Heart right ventricle (tissue), 16 donors: ENCODE measurements at places on chromosomes 2 and 18. TPM values are rescaled to one million over a fixed set of nuclear protein-coding genes. Genes with fewer than 3 reads are reported as not detected.

ZBTB7C gene
- polyA plus RNA-seq: 0.80 TPM

LYG1 gene
- polyA plus RNA-seq: 1.3 TPM

KATNAL2 gene
- 6.1 TPM for polyA plus RNA-seq

MYL1 gene
- not detected for polyA plus RNA-seq

FLACC1 gene
- polyA plus RNA-seq: 0.88 TPM

POTEI gene
- not detected for polyA plus RNA-seq

HMSD gene
- 0.03 TPM for polyA plus RNA-seq

PNKD gene
- 138 TPM for polyA plus RNA-seq

COL3A1 gene
- 33.5 TPM for polyA plus RNA-seq

WNT6 gene
- polyA plus RNA-seq: 1.1 TPM

KLHL30 gene
- polyA plus RNA-seq: 3.0 TPM

HOXD1 gene
- polyA plus RNA-seq: 0.15 TPM

KCNG2 gene
- polyA plus RNA-seq: not detected

EML6 gene
- 0.22 TPM for polyA plus RNA-seq

GCKR gene
- 0.91 TPM for polyA plus RNA-seq

GRCh38 chr2:183029219-183029618 is 9.0 kb downstream of the NCKAP1 start:
- no peak overlapping the region for H3K4me3 ChIP-seq
- no peaks in the 10 kb centered on the region for H3K27me3 ChIP-seq
- peaks cover 94% of the 10 kb centered on the region for H3K4me1 ChIP-seq
- DNase-seq: no peak
- H3K36me3 ChIP-seq: no peaks in the 10 kb centered on the region

- DNase-seq: peak; percentile 60
- peaks cover 6% of the 10 kb centered on the region for H3K4me1 ChIP-seq
- no peak overlapping the region for H3K4me3 ChIP-seq
- H3K27me3 ChIP-seq: no peaks in the 10 kb centered on the region
Observed at GRCh38 chr2:53381271-53381670, 386.3 kb upstream of the CHAC2 start.

DNA sequence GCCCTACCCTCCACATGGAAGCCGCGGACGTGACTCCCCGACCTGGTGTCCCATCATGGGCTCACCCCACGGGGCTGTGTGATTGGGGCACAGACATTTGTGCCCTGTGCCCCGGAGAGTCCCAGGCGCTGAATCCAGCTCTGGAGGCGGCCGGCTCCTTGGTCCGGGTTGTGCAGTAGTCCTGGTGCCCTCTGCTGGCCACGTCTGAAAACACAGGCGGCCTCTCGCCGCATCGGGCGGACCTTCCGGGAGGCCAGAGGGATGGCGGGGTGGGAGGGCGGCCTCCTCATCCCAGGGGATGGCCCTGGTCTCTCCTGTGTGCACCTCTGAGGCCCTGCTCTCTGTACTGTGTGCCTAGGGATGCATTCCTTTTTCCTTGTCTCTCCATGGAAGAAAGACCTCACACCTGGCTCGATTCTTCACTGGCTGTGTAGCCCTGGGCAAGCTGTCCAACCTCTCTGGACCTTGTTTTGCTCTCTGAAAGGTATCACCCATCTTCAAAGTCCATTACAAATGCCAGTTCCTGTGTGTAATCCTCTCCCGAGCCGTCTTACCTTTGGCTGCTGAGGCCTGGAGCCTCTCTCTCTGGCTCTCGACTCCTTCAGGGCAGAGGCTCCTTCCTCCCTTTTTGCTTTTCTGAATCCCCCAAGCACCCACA is 27.6 kb downstream of the CELF4 start:
- H3K4me1 ChIP-seq: no peaks in the 10 kb centered on the region
- H3K27me3 ChIP-seq: peaks cover 60% of the 10 kb centered on the region
- DNase-seq: peak; percentile 72
- H3K4me3 ChIP-seq: no peak overlapping the region

- no peaks in the 10 kb centered on the region for H3K27me3 ChIP-seq
- DNase-seq: no peak
- no peak overlapping the region for H3K27ac ChIP-seq
- H3K4me1 ChIP-seq: no peaks in the 10 kb centered on the region
- H3K4me3 ChIP-seq: no peak overlapping the region
Observed at GRCh38 chr2:172806493-172806892, 70.8 kb downstream of the RAPGEF4 start.

GRCh38 chr18:63730773-63731172 is 28.0 kb downstream of the SERPINB11 start:
- H3K4me3 ChIP-seq: no peak overlapping the region
- no peaks in the 10 kb centered on the region for H3K4me1 ChIP-seq
- no peaks in the 10 kb centered on the region for H3K27me3 ChIP-seq
- no peak overlapping the region for H3K27ac ChIP-seq
- DNase-seq: no peak

GRCh38 chr2:169684135-169684565 is 10.1 kb downstream of the CFAP210 start:
- no peak for DNase-seq
- no peak overlapping the region for H3K27ac ChIP-seq
- no peaks in the 10 kb centered on the region for H3K4me1 ChIP-seq
- no peaks in the 10 kb centered on the region for H3K27me3 ChIP-seq

GRCh38 chr2:128558895-128559532 is 240.3 kb upstream of the HS6ST1 start:
- H3K27ac ChIP-seq: no peak overlapping the region
- no peaks in the 10 kb centered on the region for H3K36me3 ChIP-seq
- H3K4me1 ChIP-seq: peaks cover 7% of the 10 kb centered on the region

DNA sequence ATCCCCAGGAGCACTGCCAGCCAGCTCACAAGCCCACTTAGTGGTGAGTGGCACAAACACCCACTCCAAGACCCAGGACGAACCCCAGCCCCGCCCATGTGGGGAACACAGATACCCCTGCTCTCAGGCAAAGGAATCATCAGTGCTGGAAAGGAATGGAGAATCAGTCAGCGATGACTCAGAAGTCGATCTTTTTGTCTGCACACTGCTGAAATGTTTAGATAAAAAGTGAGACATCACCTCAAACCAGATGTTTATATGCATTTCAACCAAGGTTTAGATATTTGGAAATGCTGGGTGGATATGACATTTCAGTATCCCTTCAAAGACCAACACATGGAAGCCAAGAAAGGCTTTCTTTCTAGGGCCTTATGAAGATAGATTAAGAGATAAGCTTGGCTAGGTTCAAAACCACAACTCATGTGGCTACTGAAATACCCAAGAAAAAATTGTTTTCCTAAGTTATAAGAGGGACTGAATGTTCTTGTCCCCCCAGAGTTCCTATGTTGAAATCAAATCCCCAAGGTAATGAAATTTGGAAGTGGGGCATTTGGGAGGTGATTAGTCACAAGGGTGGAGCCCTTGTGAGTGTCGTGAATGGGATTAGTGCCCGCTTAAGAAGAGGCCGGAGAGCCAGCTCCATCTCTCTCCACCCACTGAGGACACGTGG is 43.7 kb downstream of the POU3F3 start:
- H3K4me1 ChIP-seq: no peaks in the 10 kb centered on the region
- H3K4me3 ChIP-seq: no peak overlapping the region
- H3K27ac ChIP-seq: no peak overlapping the region
- H3K36me3 ChIP-seq: no peaks in the 10 kb centered on the region

DNA sequence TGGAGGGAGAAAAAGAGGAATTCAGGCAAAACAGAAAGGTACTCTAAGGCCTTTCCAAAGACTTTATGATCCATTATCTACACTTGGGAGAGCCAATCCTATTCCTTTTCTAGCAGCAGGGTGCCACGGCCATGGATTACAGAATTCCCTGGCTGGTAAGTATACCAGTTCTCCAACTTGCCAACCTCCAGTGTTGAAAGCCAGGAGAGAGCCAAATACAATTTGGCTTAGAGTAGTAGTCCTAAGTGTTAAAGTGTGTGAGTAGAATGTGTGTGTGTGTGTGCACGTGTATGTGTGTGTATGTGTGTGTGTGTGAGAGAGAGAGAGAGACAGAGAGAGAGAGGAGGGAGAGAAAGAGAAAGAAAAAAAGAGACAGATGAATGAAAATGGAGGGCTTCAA is 43.3 kb downstream of the WDPCP start:
- H3K27ac ChIP-seq: no peak overlapping the region
- no peaks in the 10 kb centered on the region for H3K36me3 ChIP-seq
- no peaks in the 10 kb centered on the region for H3K27me3 ChIP-seq

- H3K27ac ChIP-seq: no peak overlapping the region
- H3K4me3 ChIP-seq: peak overlapping the region; percentile 8
- no peak for DNase-seq
Observed at GRCh38 chr2:177359836-177360595, 32.6 kb upstream of the AGPS start.

DNA sequence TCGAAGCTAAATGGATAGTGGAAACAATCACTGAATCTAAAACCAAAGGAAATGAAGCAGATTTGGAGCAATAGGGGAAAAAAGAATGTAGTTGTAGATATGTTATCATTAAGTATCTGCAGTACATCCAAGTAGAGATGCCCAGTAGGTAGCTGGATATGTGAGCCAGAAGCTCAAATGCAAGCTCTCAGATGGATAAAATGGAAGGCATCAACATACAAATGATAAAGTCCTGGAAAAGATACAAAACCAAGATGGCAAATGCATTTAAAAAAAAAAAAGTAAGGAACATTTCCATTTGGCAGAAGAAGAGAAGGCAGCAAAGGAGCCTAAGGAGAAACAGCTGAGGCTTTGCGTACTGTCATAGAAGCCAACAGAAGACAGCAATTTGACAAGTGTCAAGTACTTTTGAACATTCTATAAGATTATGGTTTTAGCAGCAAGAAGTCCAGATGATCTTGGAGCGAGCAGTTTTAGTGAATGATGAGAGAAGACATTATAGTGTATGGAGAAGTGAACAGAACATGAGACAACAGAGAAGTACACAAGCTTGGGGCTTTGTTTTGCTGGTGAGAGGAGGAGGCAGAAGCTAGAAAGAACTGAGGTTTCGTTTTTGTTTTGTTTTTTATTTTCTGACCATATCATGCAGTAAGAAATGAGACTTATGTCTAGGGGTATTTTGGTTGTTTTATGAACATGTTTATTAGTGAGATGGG is 18.3 kb downstream of the ROCK2 start:
- no peaks in the 10 kb centered on the region for H3K27me3 ChIP-seq
- peaks cover 65% of the 10 kb centered on the region for H3K4me1 ChIP-seq
- H3K36me3 ChIP-seq: no peaks in the 10 kb centered on the region
- H3K27ac ChIP-seq: no peak overlapping the region
- no peak overlapping the region for H3K4me3 ChIP-seq

DNA sequence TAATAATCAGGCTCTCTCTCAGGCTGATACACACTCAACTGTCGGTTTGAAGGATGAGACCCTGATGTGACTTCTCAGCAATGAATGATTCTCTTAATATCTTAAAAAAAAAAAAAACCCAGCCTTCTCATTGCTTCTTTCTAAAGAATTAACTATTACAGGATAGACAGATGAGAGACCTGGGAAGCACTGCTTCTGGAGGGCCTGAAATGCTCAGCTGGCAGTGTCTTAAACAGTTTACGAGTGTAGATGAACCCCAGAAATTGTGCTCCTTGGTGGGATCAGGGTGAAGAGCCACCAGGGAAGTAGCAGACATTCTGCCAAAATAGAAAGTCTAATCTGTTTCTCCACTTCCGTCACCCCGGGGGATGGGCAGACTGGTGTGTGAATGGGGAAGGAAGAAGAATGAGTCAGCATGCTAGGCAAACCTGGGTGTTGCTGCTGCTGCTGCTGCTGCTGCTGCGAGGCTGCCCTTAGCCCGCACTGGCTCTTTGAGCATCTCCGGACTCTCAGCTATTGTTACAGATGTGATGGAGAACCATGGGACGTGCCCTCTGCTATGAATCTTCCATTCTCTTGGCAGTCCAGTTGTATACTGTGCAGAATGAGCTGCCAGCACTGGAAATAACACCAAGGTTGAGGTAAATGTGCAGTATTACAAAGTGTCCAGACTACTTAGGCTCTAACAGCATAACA is 158.4 kb downstream of the SETBP1 start:
- peaks cover 45% of the 10 kb centered on the region for H3K4me1 ChIP-seq
- H3K27me3 ChIP-seq: no peaks in the 10 kb centered on the region
- no peak overlapping the region for H3K27ac ChIP-seq
- DNase-seq: peak; percentile 76
- no peak overlapping the region for H3K4me3 ChIP-seq

GRCh38 chr18:62894681-62895390 is 179.5 kb downstream of the PHLPP1 start:
- H3K36me3 ChIP-seq: peaks cover 38% of the 10 kb centered on the region
- H3K4me1 ChIP-seq: no peaks in the 10 kb centered on the region
- H3K27ac ChIP-seq: no peak overlapping the region

DNA sequence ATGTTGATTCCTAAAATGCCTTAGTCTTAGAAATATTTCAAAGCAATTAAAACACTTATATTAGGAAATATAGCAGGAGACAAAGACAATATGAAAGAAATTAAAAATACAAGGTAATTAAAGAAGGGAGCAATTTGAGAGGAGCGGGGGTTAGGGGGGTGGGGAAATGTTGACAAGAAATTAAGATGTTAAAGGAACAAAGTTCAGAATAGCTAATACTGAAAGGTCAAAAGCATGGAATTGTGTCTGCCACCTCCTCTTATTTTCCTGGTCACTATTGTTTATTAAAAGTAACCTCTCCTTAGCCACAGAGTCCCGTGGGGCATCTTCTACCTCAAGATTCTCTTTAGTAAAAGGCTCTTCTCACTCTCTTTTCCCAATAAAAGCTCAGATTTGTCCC is 244.1 kb downstream of the MREG start:
- H3K27ac ChIP-seq: no peak overlapping the region
- no peak overlapping the region for H3K4me3 ChIP-seq
- DNase-seq: no peak
- no peaks in the 10 kb centered on the region for H3K36me3 ChIP-seq

DNA sequence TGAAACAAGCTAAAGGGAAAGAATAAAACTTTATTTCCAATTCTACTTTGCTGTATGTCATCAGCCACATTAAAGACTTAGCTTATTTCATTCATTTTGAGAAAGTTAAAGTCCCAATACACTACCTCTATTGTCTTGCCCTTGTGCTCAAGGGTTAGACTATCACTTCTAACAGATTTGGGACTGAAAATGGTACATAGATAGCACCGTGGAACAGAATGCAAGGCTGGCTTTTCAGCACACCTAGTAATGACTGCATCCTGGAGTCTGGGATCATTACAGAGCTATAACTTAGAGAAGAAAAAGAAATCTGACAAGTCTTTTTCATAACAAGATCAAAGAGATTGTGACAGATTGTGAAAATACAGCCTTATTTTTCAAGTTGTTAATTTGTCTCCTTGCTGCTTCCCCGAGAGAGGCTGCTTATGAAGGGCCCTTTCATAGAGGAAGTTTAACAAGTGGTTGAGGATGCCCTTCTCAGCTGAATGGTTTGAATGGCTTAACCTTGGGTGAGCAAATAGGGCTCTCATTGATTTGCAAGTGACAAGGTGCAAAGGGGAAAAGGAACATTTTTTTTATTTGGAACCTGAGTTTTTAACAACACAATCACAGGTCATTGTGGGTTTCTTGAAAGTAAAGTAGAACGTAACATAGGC is 371.8 kb downstream of the EPHA4 start:
- no peak overlapping the region for H3K4me3 ChIP-seq
- H3K36me3 ChIP-seq: no peaks in the 10 kb centered on the region
- no peaks in the 10 kb centered on the region for H3K27me3 ChIP-seq
- H3K4me1 ChIP-seq: no peaks in the 10 kb centered on the region
